Cerebellar nuclear complex (tissue), 1 donor: ENCODE measurements at places on chromosomes 12 and 14.
A peak's percentile ranks its signal among the peaks of the same experiment; 100 is the strongest.

GRCh38 chr14:21017528-21018245, 7.2 kb downstream of the NDRG2 start:
- DNase-seq: no peak

DNA sequence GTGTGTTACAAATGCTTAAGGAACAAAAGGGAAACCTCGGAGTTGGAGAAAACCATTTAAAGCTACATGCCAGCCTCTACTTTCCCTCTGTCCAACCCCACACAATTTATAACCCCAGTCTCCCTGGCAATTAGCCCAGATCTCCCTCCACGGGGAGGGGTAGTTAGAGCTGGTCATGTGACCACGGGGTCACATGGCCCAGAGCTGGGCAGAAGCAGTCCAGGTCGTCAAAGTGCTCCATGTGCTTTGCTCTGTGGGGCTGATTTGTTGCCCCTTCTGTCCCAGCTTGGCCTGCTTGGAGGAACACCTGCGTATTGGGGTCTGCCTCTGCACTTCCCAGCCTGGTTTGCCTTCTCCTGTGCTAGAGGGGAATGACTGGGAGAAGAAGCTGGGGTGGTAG, 219.1 kb downstream of the RBM19 start:
- DNase-seq: no peak

- no peak for DNase-seq
These were observed 251.1 kb upstream of the RMST start for GRCh38 chr12:97211416-97211930.

- no peak for DNase-seq
These were observed 116.5 kb downstream of the RFLNA start for GRCh38 chr12:124411281-124411878.

- DNase-seq: peak; percentile 2
These were observed 235.5 kb upstream of the NOS1 start for GRCh38 chr12:117596968-117597367.
